ENCODE measurements at places on chromosomes 6 and 20.

- DNase-seq: no peak
These were observed 94.7 kb upstream of the SLC2A12 start for GRCh38 chr6:134147034-134147533.

DNA sequence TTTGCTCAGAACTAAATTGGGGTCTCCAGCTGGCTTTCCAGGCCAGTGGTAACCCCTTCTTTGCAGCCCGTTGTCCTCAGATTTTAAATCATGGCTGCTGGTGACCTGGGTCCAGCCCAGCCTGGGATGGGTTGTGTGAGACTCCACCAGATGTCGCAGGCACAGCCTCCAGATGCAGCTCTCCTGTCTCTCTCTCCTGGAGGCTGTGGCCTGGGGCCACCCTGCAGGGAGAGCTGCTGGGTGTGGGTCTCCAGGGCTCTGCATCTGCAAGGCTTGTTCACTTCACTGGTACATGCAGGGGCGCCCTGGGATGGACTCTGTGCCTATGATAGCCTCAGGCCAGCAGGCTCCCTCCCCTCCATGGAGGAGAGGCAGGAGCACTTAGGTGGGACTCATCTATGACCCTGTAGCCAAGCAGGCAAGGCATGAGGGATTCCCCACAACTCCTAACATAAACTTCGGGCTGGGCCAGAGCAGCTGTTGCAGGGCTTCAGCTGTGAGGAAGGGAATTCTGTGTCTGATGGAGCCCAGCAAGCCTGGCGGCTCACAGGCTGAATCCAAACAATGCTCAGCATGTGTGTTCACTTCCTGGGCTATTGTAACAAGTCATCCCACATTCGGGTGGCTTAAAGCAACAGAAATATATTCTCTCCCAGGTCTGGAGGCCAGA, 94.7 kb upstream of the NXT1 start:
- DNase-seq: no peak

- no peak for DNase-seq
These were observed 237.5 kb upstream of the RSPO3 start for GRCh38 chr6:126880964-126881363.

DNA sequence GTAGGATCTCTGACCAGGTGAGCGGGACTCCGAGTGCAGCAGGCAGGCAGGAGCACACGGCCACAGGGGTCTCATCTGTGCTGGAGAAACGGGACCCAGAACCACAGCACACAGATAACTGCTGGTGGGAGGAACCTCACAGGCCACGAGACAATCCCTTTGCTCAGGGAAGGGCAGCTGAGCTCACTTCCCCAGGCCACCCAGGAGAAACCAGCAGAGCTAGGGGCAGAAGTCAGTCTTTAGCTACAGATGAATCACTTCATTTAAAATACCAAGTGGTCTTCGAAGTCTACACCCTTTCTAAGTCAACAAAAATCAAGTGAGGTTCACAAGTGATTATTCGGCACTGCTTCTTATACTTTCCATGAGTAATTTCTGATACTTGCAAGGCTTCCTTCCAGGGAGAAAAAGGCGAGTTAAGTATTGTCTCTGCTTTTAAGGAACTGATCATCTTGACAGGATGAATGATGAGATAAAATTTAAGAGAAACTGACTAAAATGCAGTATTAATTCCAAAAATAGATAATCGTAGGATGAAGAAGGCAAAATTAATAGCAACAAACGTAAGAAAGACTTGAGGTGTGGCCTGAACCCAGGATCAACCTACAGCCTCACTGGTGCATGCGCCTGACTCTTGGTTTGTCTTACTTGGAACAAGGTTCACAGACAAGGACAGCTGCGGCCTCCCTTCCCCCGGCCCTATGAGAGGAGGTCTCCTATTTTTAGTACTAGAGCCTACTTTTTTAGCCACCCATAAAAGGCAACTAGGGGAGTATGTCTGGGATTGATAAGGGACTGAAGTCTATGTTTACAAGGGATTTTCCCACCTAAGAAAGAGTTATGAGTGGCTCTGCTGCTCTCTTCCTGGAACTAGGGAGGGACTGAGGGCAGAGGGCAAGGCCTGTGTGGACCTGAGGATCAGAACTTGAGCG, 233.6 kb downstream of the TTLL2 start:
- no peak for DNase-seq

DNA sequence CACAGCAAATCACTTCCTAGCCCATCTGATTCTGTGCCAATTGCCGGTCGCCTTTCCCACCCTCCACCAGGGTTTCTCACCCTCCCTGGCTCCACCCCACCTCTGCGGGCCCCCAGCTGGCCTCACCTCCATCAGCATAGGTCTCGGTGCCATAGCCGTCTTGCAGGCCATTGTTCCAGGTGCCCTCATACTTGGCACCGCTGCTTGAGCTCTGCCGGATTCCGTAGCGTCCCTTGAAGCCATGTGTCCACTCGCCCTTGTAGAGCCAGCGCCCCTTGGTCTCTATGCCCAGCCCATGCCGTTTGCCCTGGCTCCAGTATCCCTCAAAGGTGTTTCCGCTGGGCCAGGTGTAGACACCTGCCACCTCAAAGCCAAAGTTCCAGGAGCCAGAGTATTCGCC, 787 bp downstream of the JPH2 start:
- no peak for DNase-seq

DNA sequence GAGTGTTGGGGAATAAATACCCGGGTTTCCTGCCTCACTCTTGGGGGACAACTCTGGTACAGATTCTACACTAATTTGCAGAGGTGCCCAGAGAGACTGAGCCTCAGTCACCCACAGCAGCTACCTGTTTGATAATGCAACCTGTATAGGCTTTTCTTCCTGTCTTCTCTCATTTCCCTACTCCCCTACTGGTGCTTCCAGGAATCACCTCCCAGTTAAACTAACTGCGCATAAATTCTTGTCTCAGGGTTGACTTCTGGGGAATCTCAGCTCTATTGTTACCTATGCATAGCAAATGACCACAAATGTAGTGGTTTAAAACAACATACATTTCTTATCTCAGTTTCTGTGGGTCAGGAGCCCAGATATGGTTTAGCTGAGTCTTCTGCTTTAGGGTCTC, 11.3 kb downstream of the OCSTAMP start:
- no peak for DNase-seq

GRCh38 chr20:33276303-33277113, 6.5 kb upstream of the BPIFB1 start:
- no peak for DNase-seq

DNA sequence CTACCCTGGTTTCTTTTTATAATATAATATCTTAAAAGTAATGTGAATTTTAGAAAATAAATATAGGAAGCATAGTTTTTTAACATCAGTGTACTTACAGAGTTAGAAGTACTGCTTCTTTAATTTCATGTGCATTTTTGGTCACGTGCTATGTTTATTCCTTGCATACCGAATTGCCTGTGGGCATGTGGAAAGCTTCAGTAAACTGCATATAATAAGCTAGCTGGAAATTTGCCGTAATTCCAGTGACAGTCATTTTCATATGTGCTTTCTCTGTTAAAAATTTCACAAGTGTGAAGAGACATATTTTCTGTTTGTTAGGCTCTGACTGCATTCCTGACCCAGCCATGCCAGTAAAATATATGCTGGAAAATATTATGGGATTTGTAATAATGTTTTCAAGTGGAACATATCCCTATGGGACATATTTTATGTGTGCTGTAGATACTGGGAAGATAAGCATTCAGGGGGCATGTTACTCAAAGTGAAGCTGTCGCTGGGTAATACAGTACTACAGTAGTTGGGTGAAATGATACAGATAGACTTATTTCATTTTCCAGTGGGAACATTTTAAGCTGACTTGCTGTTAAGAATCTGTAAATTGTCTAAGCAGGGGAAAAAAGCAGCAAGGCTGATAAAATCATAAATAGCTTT, 616.7 kb downstream of the FRK start:
- DNase-seq: no peak

GRCh38 chr20:11271319-11271718, 597.5 kb upstream of the JAG1 start:
- no peak for DNase-seq

DNA sequence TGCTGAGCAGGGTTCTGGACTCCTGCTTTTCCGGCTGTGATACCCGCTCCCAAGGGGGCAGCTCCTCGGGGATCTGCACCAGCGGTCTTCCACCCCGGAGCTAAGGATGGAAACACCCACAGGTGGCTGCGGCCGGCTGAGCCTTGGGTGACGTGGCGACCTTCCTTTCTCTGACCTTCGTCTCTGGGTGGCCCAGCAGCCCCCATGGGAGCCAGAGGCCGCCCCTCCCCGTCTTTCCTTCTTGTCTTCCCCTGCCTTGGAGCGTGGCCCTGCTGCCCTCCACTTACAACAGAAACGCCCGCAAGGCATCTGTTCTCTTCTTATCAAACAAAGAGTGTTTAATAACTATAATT, 405.7 kb downstream of the TAF4 start:
- DNase-seq: no peak

GRCh38 chr6:156082012-156082411, 626.4 kb upstream of the NOX3 start:
- no peak for DNase-seq

DNA sequence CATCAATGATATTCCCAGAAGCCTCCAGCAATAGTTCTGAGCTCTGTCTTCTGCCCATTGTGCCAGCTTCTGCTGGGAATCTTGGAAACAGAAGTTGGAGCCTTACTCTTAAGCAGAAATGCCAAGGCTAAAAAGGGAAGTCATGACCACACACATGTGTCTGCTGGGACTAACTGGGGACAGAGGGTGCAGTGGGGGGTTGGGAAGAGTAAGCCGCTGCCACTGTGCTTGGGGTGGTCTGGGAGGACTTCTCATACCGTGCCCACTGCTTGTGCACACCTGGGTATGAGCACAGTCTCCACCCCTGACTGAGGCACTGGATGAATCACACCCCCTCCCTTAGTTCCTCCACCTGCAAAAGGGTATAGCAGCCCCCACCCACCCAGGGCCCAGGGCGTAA, 90.7 kb downstream of the CDC5L start:
- no peak for DNase-seq

Measured in amniotic stem cell (primary cell).